Central memory CD4-positive, alpha-beta T cell (primary cell): ENCODE measurements at places on chromosomes 6 and 20.
A peak's percentile ranks its signal among the peaks of the same experiment; 100 is the strongest.

- no peak for DNase-seq
Measured at GRCh38 chr6:152273638-152274037, 363.5 kb downstream of the SYNE1 start.

- no peak for DNase-seq
Measured at GRCh38 chr6:99120641-99121040, 172.9 kb upstream of the FBXL4 start.

- DNase-seq = no peak
Measured at GRCh38 chr6:102022803-102023202, 629.3 kb downstream of the GRIK2 start.

DNA sequence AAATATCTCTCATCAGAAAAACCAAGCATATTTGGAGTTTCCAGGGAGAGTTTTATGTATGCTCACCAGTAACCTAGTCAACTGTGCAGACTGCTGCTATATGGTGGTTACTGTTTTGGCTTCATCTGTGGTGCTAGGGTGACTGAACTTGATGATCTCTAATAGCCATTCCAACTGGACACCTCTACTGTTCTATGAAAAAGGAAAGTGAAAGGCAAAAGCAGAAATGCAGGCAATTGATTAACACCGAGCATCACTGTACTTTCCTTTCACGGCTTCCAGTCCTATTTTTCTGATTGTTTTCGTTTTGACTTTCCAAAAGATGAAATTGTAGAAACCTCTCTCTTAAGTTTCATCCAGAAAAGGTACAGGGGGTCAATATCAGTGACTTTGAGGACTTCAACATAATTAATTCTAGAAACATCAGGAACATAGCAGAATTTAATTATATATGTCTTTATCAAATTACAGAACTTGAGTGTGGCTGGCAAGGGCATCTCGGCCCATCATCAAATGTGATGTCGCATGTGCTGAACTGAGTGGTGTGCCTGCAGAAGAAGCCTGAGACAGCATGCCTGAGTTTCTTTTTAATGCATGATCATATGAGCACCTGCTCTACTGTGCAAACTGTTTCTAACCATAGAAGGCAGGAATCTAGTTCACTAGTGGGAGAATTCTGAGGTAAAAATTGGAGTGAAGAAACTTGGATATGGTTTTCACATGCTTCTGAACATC, 464.3 kb upstream of the FLRT3 start:
- no peak for DNase-seq

DNA sequence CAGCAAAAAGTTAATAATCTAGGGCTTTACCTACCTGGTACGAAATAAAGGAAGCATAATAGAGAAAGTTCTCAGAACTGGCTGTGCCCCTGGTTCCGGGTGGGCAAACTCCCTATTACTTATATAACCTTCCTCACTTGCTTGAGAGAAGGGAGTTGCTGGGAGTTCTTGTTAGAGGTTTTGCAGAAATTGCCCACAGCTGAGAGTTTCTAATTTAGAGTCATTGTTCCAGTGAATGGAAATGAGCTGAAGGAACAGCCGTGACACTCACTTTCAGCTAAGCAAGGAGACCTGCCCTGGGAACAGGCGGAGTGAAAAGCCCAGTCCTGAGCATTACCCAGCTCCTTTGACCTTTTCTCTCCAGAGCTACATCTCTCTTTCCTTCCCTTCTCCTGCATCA, 594.6 kb upstream of the FLRT3 start:
- no peak for DNase-seq

- DNase-seq = no peak
Measured at GRCh38 chr6:79869184-79869583, 78.2 kb downstream of the ELOVL4 start.

DNA sequence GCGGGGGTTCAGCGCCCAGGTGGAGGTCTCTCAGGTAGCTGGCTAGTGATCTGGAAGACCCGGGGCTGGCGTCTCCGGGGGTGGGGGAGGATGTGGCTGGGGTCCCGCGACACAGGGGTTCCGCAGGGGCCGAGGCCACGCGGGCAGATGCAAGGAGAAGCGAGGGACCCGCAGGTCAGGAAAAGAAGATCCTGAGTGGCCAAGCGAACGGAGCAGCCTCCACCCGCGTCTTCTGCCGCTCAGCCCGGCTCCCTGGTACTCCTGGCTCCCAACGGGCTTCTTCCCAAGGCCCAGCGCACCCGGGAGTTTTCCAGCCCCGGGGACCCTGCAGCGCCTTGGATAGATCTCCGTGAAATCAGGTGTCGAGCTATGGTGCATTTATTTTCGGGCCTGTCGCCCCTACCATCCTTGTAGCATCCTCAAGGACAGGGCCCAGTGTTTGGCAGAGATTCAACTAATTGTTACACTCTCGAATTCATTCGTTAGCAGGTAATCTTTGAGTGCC, 682 bp upstream of the CHD6 start:
- DNase-seq = no peak

DNA sequence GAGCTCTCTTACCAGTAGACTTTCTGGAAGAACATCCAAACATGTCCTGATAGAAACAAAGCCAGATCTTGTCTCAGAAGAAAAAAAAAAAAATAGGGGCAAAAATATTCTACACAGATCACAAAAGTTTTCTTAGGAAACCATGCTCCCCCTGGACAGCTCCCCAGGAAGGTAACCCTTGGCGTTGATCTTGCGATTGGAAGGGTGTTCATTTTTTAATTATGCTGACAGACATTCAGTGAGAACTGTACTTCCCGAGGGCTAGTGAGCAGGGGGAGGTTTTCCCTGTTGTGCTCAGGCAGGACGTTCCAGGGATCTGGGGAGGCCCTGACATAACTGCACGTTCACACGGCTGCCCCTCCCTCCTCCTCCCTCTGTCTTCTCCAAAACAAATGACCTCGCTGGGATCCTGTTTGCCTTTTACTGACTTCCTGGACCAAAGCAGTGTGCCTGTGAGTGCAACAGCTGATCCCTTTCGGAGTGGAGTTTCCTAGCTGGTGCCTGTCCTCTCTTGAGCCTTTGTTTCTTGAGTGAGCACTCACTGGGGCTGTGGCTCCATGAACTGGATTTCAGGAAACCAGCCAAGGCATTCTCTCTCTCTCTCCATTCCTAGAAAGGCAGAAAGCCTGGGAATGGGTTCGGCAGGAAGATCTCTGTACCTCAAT, 46.7 kb downstream of the MARCKS start:
- no peak for DNase-seq

DNA sequence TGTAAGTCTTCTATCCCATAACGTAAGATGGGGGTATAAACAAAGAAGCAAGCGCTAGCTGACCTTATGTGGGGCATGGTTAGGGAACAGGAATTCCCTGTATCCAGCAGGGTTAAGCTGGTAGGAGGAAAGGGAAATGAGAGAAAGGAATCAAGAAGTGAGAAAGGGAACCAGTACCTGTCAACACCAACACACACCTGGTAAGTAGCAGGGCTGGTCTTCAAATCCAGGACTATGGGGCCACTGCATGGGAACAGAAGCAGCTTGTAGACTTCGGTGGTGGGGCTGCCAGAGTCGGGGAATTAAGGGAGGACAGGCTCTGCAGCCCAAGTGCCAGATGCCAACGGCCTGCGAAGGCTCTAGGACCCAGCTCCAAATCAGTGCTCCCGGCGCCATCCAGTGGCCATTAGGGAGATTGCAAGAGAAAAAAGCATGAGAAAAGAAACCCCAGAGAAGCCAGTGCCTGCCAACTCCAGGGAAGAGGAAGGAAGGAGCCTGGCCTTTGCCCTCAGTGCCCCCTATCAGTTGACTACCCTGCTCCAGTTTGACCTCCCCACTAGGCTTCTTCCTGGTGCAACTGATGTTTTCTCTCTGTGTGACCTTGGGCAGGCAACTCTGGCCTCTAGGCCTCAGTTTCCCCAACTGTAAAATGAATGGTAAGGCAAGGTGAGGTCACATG, 15.8 kb upstream of the RBPJL start:
- peak; percentile 45 for DNase-seq

- no peak for DNase-seq
Measured at GRCh38 chr6:13866301-13866700, 51.9 kb upstream of the MCUR1 start.

DNA sequence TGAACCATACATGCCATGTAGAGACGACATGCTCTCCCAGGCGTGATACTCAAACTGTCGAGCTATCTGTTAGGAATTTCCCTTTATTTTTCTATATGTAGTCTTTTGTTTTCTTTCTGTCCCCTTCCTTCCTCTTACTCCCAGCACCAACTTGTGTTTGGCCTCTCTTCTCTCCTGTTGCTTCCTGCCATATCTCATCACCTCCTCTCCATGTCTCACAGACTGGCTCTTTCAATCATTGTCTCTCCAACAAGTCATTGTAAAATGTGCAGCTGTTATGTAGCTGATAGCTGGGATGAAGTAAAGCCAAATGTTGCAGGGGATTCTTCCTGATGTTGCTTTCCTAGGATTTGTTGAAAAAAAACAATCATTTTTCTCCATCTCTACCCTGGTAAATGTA, 234.5 kb downstream of the TMEM242 start:
- DNase-seq = no peak

DNA sequence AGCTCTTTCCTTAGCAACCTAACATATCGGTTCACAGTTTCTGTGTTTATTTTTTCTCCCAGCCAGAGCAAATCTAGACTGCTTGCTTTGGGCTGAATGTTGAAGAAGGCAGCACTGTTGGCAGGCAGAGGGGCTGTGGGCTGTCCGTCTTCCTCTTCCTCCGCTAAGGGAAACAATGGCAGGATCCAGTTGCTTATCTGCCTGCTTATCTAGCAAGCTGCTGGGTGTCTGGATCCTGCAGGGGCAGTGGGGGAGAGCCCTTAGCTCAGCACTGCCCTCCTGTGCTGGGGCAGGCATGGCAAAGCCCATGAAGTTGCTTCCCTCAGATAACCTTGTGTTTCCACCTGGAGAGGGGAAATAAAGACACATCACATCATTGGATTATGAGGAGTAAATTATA, 92.7 kb upstream of the CD93 start:
- no peak for DNase-seq

GRCh38 chr6:155253337-155253736, 10.5 kb upstream of the CLDN20 start:
- no peak for DNase-seq
